ENCODE measurements at places on chromosomes 16 and 17.

GRCh38 chr17:61139219-61139618, 260.4 kb upstream of the TBX2 start:
- DNase-seq, result peak; percentile 85

DNA sequence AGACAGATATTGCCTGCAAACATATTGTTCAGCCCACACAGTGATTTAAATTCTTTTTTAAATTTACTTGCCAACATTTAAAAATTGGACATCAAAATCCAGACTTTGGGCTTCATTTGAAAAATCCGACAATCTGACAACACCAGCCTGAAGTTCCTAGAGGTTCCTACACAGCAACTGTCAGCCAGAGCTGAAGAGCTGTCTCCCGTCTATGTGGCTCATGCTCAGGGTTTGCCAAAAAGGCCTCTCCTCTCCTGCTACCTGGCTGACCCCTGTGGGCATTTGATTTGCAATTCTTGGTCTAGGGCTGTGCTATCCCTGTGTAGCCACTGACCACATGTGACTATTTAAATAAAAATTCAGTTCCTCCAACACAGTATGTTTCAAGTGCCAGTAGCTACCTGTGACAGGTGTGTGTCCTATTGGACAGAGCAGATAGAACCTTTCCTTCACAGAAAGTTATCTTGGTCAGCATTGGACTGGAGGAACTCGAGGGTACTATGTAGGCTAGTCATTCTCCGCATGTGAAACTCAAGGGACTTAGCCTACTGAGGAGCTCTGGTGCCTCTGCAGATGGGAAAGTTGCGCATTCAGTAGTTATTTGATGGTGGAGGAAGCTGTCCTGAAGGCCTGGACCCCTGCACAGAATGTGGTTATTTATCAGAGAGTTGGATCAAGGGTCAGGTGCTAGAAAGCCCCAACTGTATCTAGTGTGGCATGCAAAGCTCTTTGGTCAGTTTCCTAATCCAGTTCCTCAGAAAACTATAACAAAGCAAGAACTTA, 2.7 kb downstream of the LYRM1 start:
- no peak for DNase-seq

DNA sequence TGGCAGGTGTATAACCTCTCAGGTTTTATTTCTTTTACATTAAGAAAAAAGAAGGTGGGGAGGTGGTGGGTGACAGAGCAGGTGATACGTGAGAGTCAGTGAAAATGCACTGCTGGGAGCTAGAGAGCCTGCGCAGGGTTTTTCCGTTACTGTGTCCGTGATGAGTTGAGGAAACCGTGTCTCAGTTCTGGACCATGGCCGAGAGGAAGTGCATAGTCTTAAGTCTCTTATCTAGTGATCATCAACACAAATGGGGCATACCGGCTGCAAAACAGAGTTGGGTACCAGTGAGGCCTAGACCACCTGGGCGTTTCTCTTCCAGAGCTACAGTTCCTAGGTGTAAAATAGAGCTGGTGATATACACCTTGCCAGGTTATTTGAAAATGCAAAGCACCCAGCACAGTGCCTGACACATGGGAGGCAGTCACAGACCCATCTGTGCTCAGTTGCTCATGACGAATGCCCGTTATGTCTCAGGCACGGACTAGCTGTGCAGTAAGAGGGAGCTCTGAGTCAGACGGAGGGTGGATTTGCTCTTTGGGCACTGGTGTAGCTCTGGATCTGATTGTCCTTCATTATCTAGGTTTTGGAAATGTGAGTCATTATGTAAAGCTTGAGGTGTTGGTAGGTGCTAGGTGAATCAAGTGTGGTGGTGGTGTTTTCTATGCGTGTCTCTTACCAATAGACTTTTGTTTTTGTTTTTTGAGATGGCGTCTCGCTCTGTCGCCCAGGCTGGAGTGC, 60.9 kb downstream of the RPTOR start:
- no peak for DNase-seq

GRCh38 chr17:73749928-73750605, 105.8 kb upstream of the SDK2 start:
- no peak for DNase-seq
